Esophagus mucosa (tissue), 1 donor: ENCODE measurements at places on chromosomes 2 and 18.

- ATAC-seq = no peak
These were observed 8.7 kb upstream of the CHMP1B start for GRCh38 chr18:11842562-11842961.

DNA sequence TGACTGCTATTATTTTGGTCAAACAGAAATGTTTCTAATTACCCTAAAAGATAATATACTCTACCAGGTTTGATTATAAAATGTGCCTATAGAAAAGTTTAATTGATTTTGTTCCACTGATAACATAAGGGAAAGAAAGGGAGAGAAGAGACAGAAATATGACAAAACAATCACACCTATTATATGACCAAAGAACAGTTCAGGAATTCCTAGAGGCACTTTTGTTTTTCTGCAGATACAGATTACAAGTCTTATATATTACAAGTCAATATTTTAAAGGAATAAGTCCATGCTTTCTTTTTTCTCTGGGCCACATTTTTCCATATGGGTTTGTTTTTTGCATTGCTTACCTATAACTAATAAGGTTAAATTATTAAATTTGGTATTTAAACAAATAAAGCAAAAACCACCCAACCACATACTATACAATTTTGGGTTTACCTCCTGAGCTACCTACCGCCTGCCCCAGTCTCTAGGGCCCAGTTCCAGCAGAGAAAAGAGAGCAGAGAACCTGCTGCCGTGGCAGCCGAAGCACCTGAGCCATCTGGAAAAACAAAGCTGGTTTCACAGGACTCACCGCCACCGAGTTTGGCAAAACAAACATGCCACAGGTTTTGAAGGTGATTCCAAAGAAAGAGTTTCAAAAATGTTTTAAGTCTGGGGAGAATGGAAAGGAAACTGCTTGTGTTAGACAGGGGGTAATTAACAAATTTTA lies 92.1 kb downstream of the DYM start:
- ATAC-seq = no peak

GRCh38 chr2:85596026-85596333 lies 435 bp downstream of the RNF181 start:
- no peak for ATAC-seq

GRCh38 chr2:105100046-105100840 lies 62.4 kb downstream of the MRPS9 start:
- ATAC-seq = no peak

- no peak for ATAC-seq
These were observed 1106.6 kb upstream of the FAM98A start for GRCh38 chr2:34705551-34706247.

DNA sequence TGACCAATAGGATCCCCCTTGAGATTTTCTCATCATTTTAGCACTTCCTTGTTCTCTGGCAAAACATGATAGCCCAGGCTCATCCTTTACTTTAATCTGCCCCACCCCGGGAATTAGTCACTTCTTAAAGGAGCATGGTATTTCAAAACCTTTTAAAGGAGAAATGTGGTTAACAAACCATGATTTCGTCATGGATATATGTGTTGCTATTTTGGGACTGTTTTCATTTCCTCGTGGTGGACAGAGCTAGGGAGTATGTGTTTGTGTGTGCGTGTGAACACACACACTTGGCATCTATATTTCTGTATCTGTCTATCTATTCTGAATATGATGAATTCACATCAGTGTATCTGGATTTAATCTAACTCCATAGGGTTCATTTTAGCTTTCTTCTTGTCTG lies 128.1 kb downstream of the BIRC6 start:
- ATAC-seq = peak; percentile 79

DNA sequence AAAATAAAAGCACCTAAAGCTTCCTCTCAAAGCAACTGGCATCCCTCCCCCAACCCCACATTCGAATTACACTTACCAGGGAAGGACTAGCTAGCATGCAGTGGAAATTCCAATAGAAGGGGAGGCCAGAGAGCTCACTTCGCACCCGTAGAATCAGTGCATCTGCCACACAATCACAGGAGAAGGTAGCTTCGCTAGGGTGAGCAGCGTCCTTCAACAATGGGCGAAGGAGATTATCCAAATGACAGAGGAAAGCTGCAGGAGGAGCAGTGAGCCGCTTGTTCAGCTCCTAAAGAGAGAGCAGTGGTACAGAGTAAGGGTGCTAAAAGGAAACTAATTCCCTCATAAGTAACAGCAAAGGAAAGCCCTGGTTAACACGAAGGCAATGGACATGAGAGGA lies 3.2 kb downstream of the NHEJ1 start:
- no peak for ATAC-seq

GRCh38 chr2:190467575-190468083 lies 59.5 kb downstream of the MFSD6 start:
- no peak for ATAC-seq

- ATAC-seq = no peak
These were observed 95.5 kb upstream of the CRACDL start for GRCh38 chr2:99031481-99031880.

GRCh38 chr2:174145827-174146226 lies 102.5 kb downstream of the OLA1 start:
- no peak for ATAC-seq

DNA sequence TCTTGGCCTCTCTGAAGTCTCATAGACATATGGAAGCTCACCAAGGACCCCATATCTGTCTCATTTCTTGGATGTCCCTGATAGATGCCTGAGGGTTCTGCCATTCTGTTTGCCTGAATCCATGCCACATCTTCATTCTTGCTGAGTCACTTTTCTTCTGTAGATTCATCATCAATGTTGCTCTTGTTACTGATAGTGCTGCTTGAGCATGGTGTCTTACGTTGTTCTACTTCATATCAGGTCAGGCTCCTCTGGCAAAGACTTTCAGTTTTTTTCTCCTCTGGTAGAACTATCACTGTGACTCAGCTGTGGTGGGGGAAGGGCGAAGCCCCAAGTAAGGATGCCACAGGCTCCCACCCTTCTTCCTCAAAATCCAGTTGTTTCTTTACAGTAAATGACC lies 885.2 kb downstream of the DCDC2C start:
- no peak for ATAC-seq

GRCh38 chr18:44922968-44923367 lies 242.3 kb downstream of the SETBP1 start:
- ATAC-seq = no peak

GRCh38 chr2:62471816-62472215 lies 34.2 kb downstream of the TMEM17 start:
- ATAC-seq = no peak

- no peak for ATAC-seq
These were observed 30.1 kb downstream of the FEZ2 start for GRCh38 chr2:36567711-36568408.

DNA sequence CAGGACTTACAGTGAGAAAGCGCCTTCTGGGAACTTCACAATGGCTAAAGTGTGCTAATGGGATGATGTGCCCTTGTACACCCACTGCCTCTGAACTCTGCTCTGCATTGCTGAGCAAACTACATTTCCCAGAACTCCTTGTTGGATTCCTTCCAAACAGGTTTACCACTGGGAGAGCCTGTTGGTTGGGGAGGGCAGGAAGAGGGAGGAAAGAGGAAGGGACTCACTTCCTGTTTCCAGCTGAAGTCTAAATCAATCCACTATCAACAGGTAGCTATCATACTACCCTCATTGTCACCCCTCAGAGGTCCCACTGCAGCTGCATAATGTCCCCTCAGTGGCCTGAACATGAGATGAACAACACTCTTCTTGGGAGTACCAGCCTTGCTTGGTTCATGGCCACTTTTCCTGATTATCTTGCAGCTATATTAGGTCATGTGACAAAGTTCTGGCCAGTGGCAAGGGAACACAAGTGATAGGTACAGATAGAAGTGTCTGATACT lies 109.7 kb downstream of the MSH2 start:
- ATAC-seq = peak; percentile 38

- ATAC-seq = no peak
These were observed 25.0 kb upstream of the KDM3A start for GRCh38 chr2:86416146-86416545.

- ATAC-seq = no peak
These were observed 624.4 kb downstream of the NYAP2 start for GRCh38 chr2:226023946-226024345.
